ENCODE measurements at places on chromosomes 4 and X.

GRCh38 chrX:17986977-17987376, 125.9 kb upstream of the RAI2 start:
- DNase-seq: no peak

DNA sequence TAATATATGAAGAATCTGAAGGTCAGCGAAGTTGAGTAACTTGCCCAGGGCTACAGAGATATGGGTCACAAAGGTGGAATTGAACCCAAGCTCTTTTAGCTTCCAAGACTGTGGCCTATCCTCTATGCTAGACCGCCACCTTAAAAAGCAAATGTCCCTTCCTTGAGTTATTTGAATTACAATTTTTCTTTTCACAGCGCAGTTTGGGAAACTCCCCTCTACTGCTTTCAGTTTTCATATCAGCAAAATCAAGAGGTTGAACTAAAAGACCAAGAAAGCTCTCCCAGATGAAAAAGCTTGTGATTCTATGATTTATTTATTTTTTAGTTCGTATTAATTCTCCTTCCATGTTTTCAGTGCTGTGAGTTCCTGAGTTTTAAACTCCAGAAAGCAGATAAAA, 174.5 kb upstream of the C1QTNF7 start:
- no peak for DNase-seq

- no peak for DNase-seq
Measured at GRCh38 chrX:105527759-105528158, 294.6 kb upstream of the NRK start.

GRCh38 chr4:26000274-26000950, 86.4 kb downstream of the SMIM20 start:
- DNase-seq: no peak

- DNase-seq: no peak
Measured at GRCh38 chr4:165628572-165628971, 244.5 kb upstream of the TLL1 start.

- DNase-seq: no peak
Measured at GRCh38 chrX:133461231-133461630, 45.9 kb upstream of the GPC4 start.
